ENCODE measurements at places on chromosomes 13 and 19.

DNA sequence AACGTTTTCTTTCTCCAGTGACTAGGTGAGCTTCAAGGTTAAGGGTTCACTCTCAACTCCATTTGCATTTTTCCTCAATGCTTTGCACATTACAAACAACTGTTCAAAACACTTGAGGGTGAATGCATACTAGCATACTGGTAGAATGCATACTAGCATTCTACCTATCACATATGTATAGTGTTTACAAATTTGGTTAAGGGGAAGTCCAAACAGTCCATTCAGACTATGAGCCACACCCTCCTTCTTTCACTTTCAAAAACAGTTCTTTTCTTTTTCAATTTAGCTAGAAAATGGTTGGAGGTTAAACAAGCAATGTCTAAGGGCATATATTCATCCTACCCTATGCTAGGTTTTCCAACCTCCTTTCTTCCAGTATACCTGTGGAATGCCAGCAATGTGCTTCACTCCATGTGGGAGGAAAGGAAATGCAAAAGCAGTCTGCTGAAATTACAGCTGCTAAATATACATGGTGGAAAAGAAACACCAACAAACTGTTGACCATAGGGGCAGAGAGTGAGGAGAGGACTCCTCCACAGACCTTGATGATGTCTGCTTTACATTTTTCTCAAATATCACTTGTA, 102.6 kb downstream of the DOCK9 start:
- no peak for DNase-seq

- no peak for DNase-seq
Observed at GRCh38 chr19:55638864-55639359, 1.9 kb upstream of the ZNF580 start.

- no peak for DNase-seq
Observed at GRCh38 chr19:55462722-55463121, 1.3 kb upstream of the ISOC2 start.

GRCh38 chr19:10390652-10391286, 10.4 kb upstream of the TYK2 start:
- DNase-seq: peak; percentile 41

DNA sequence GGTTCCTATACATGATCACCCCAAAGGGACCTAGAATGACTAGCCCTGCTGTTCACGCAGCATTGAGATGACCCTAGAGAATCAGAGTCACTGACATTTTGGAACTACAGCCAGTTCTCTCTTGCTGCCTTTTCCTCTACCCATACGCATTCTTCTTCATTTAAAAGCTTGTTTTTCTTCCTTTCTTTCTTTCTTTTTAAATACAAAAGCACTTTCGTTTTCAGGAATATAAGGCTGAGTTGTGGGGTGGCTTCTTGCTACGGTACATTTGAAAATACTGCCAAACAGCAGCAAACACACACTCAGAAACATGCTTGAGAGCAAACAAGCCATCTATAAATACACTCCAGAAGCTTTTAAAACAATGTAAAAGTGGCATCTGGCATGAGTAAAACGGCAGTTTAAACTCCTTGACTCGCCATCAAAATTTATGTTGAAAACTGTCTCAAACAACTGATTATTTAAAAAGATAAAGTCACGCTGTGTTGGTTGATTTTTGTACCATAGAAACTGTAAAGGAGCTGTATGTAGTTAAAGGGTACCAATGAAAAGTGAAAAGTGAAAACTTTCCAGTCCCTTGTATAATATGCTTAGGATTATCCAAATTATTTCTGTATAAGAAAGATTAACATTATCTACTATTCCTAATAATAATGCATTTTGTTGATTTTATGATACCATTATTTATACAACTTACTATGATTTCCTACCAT, 95.6 kb downstream of the PCDH9 start:
- no peak for DNase-seq

Measured in activated T-helper 1 cell treated with anti-CD3 and anti-CD28 coated beads, Interleukin-2, amount 50 U/mL, for 16 hours (primary cell).